Daoy (cell line): ENCODE measurements at places on chromosomes 3 and 15. TPM values are rescaled to one million over a fixed set of nuclear protein-coding genes. Genes with fewer than 3 reads are reported as not detected.
A peak's percentile ranks its signal among the peaks of the same experiment; 100 is the strongest.

Gene SYNPR
- total RNA-seq = not detected in 2 replicates

DNA sequence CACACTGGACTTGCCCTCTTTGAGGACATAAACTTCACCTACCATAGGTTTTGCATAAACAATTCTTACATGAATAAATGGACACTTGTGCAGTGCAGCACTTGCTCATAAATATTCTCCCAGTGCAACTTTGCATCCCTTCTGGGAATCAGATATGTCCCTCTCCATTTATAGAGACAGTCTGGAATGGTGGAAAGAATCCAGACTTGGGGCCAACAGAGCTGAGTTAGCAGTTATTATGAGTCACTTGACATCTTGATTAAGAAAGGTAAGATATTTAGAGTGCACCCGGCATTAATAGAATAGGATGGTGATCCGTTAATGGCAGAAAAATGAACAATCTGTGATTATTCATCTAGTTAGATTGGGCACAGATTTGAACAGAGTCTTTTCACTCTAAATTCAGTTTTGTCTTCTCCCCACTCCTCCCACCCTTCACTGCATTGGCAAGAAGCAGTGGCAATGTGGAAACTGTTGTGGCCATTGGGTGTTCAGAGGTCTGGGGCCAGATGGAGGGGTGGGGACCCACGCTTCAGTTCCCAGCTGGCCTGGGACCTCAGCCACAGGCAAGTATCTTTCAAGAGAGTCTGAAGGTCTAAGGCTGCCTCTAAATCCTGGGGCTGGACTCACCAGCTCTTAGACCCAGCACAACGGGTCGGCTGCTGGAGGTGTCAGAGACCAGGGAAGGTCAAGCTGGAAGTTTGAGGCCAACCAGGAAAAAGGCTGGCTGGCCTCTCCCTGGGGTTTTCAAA is 58.9 kb upstream of the KY start:
- peak; percentile 19 for DNase-seq

- DNase-seq = no peak
These were observed 33.4 kb downstream of the OSBPL10 start for GRCh38 chr3:31947671-31948091.

DNA sequence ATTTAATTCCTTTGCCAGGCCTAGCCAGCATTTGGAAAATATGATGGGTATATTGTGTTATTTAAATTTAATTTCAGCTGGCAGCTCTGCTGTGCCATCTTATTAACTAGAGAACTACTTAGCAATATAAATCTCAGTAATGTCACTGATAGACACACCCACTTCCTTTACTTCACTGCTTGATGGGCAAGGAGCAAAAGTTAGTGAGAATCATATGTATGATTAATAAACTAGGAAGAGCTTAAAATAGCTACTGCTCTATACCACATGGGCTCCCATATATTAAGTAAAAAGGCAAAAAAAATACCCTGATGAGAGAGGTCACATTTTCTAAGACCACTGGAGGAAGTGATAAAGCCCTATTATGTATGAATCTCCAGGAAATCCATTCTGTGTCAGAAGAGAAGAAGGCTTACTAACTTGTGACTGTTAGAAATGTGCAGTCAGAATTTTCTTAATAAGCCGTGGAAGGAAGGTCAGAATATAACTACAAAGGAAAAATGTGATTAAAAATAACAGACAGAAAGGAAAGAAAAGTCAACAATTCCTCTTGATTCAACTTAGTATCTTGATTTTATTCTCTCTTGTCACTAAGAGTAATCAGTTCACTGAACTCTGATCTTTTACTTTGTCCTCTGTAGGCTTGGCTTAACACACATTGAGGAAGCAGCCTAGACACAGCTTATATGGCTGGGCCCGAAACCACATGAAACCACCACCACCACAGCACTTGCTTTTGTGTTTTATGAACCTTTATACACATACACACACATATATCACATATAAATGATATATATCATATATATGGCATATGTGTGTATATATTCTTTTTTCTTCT is 1233.9 kb upstream of the ALCAM start:
- DNase-seq = no peak

DNA sequence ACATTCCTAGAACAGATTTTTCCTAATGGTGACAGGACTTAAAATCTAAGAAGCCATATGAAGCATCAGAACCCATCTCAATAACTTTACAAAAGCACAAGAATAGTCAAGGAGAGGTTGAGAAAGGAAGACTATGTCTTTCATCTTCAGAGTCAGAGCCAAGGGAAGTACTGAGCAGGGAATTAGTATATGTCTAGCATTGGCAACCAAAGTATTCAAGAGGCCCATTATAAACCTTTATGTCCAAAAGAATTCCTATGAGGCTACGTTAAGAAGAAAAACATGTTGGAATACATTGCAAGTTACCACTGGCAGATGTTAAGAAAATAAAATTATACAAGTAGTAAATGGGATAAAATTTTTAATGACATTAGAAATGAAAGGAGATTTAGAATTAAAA is 150.5 kb downstream of the MAGI1 start:
- no peak for DNase-seq

DNA sequence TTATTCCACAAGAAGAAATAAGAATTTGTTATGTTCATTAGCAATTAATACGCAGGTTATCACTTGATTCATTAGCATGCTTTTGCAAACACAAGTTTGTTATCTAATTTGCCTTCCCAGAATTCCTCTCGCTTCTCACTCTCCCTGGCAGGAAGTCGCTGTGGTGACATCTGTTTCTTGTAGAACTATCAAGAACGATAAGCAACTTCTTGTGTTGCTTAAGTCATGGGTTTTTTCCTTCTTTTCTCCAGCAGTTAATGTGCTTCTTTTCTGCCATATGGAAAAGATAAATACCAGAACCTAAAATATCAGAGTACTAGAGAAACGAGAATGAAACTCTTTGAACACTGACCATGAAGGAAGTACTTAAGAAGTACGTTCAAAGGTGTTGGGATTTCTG is 99.8 kb upstream of the CHMP2B start:
- no peak for DNase-seq

- DNase-seq = no peak
These were observed 33.4 kb downstream of the FANCD2OS start for GRCh38 chr3:10074666-10075065.
